ENCODE measurements at places on chromosomes 16 and 17.

DNA sequence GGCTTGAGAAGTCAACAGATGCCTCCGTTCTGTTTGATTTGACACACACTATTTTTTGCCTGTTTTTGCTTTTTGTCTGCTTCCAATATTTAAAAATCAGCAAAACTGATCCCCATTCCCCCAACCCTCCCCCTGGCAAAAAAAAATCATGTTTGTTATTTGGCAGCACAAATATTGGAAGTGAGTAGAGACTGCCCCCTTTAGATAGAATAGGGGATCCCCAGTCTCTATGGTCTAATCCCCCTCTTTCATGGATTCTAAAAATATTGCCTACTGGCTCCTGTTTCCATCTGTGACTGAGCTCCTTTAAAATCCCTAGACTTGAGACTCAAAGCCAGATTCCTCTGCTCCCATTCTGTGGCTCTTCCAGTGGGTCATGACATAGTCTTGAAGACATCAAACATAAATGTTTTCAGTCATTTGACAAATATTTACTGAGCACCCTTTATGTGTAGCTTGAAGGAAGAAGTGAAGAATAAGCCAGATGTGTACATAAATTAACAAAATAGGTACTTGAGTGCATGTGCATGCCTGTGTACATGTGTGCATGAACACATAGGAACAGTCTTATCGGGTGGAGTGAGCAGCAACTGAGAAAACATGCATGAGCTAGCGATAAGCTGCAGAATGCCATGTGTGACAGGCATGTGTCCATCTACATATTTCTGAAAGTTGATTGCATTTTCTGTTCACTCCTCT lies 101.2 kb downstream of the SALL1 start:
- no peak for DNase-seq

- DNase-seq = no peak
Measured at GRCh38 chr17:38421871-38422827, 6.1 kb upstream of the ARHGAP23 start.

DNA sequence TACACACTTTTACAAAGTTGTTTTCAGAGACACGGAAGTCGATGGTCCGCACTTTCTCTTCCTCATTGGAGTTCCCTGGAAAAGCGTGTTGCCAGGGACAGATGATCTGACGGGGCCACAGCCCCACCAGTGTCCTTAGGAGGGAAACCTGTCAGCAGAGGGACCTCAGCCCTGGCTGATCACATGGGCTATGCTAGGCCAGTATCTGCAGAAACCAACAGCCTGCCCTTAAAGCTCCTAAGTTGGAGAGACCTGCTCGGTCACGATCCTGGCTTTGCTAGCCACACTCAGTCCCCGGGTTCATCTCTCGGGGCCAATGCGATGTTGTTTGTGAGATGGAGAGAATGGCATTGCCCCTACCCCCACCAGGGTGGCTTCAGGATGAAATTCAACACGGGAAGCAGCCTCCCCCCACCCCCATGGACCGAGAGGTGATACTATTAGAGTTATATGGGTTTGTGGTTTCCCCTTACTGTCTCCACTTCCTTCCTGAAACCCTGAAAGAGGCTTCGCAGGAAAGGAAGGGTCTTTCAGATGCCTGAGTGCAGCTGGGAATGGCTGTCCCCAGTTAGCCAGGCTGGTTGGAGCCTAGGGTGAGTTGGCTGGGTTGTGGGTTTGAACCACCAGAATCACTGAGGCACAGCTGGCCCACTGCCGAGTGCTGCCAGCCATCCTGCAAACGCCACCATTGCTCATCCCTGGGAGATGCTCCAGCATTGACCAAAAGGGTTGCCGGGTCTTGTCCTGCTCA lies 16.6 kb downstream of the RMI2 start:
- DNase-seq = peak; percentile 43

DNA sequence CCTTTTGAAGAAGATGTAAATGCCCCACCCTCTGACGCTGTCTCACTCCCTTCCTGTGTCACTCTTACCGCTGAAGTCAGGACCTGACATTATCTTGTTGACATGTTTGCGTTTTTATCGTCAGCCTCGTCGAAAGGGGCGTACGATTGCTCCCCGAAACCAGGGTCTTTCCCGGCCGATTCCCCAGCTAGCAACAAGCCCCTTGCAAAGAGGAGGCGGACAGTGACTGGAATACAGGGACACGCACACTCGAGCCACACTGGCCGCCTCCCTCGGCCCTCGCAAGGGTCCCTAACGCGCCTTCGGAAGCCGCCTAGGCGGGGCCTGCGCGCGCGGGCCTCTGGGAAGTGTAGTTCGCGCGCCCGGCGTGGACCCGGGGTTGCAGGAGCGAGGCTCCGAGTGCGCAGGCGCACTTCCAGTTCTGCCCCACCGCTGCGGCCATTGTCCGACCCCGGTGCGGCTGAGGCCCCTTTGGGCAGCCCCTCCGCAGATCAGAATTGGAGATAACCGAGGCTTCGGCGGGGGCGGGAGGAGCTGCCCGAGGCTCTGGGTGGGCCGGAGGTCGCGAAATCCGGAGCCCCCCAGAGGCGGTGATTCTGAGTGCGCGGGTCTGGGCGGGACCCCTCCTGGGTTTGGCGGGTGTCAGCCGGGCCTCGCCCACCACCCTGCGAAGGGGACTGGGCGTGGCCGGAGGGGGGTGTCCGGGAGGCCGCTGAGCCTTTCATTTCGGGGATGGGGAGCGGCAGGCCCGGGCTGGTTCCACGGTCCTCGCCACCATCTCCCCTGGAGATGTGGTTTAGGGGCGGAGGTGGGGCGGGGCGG lies at the start of gene ZFP90:
TSS of gene ZFP90 (plus strand) at position 412 of the 822 bp plus-strand sequence. CDS start 502 bp downstream, outside the sequence.
- DNase-seq = peak; percentile 98

DNA sequence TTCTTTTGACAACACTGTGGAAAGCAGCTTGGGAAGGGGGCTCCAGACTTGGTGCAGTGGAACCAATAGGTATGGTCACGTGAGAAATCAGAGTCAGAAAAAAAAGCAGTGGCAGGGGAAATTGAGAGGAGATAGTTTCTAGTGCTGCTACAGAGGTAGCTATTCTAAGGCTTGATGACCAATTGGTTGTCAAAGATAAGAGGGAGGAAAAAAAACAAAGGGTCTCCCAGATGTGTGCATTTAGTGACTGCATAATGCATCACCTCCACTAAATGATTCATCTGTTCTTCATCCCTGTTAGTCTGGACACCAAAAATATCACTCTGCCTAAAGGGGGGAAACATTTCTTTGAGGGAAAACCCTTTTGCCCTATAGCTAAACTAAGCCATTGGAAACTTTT lies 56.5 kb downstream of the PIGL start:
- no peak for DNase-seq

DNA sequence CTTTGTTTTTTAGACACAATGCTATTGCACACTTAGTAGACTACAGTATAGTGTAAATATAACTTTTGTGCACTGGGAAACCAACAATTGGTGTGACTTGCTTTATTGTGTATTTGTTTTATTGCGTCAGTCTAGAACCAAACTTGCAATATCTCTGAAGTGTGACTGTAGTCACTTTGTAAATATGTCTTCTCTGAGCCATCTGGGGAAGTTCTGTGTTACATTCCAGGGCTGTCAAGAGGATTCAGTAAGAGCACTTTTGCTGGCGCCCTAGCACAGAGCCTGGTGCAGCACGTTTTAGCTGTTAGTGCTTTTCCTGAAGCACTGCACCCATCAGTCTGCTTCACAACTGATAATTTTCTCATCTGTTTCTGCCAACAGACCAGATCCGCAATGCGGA lies 73.2 kb downstream of the NT5M start:
- no peak for DNase-seq

- no peak for DNase-seq
Measured at GRCh38 chr16:649631-650030, 466 bp downstream of the WDR90 start.

GRCh38 chr16:853981-854807 lies 53.7 kb upstream of the GNG13 start:
- no peak for DNase-seq
